ENCODE measurements at places on chromosomes 5 and 9.
A peak's percentile ranks its signal among the peaks of the same experiment; 100 is the strongest.

- DNase-seq = no peak
Observed at GRCh38 chr9:100170556-100170955, 71.5 kb downstream of the INVS start.

DNA sequence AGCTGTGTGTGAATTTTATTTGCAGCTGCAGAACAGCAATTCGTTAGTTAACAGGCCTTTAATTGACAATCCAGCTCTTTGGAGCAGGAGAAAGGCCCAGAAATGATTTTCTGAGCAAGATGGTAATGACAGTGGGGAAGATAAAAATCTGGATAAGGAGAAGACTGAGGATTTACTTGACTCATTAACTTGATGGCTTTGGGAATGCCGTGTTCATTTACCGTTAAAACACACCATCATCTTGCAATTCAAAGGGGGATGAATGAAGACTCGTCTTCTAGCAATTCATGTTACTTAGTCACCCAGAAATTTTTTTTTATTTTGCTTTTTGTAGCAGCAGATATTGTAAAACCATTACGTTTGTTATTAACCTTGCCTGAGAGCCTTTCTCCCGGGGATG lies 52.0 kb downstream of the PTTG1 start:
- no peak for DNase-seq

- no peak for DNase-seq
Observed at GRCh38 chr9:4665357-4665756, 923 bp downstream of the SPATA6L start.

GRCh38 chr5:107770051-107770450 lies 99.3 kb upstream of the EFNA5 start:
- DNase-seq = no peak

DNA sequence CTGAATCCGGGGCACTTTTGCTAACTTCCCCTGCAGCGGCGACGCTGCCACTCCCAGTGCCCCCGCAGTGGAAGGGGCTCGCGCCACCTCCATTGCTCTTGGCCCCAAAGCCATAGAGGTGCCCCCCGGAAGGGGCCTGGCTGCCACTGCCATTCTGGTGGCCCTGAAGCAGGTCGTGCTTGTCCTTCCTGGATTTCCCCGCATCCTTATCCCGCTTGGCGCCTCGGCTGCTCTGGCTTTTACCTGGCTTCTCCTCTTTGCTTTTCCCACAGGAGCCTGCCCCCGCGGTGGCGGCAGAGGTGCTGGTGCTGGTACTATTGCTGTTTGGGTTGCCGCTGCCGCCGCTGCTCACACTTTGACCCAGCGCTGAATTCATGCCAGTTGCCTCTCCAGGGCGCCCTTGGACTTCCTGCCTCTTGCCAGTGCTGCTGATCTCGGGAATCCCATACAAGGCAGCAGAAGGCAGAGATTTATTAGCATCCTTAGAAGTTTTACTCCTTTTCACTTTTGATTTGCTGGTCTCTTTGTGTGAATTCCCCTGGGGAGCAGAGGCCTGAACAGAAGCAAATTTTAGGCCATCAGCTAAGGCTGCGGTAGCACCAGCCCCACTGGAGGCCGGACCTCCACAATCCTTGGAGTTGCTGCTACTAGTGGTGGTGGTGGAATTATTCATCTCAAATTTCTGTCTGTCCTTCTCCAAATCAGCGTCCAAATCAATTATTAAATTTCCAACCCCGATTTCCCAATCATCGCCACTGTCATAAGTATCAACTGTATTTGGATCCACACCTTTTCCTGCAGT lies 2.1 kb downstream of the ZNF608 start:
- no peak for DNase-seq

GRCh38 chr5:174731214-174732035 lies 7.0 kb downstream of the MSX2 start:
- no peak for DNase-seq

GRCh38 chr5:74373076-74373475 lies 267.5 kb downstream of the ENC1 start:
- no peak for DNase-seq

- DNase-seq = no peak
Observed at GRCh38 chr9:79127661-79128060, 444.1 kb upstream of the TLE4 start.

DNA sequence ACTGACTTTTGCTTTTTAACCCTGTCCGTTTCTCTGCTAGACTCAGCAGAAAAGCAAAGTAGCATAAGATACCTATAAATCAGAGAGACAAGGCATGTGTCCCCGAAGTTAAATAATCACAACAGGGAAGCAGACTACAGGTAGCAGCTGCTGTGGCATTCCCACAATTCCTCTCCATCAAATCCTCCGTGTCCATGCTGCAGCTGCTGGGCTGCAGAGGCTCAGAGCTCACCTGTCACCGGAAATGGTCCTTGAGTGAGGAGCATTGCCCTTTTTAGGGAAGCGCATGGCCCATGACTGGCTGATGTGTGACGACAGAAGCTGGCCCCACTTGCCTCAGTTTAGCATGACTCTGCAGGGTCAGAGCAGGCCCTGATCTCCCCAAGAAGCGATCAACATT lies 125.0 kb downstream of the MSX2 start:
- DNase-seq = no peak

GRCh38 chr5:16616536-16617273 lies at the start of gene RETREG1:
TSS of gene RETREG1 (minus strand) at chr5:16616997. CDS start at chr5:16616971, 26 bp downstream.
- DNase-seq = peak; percentile 80

DNA sequence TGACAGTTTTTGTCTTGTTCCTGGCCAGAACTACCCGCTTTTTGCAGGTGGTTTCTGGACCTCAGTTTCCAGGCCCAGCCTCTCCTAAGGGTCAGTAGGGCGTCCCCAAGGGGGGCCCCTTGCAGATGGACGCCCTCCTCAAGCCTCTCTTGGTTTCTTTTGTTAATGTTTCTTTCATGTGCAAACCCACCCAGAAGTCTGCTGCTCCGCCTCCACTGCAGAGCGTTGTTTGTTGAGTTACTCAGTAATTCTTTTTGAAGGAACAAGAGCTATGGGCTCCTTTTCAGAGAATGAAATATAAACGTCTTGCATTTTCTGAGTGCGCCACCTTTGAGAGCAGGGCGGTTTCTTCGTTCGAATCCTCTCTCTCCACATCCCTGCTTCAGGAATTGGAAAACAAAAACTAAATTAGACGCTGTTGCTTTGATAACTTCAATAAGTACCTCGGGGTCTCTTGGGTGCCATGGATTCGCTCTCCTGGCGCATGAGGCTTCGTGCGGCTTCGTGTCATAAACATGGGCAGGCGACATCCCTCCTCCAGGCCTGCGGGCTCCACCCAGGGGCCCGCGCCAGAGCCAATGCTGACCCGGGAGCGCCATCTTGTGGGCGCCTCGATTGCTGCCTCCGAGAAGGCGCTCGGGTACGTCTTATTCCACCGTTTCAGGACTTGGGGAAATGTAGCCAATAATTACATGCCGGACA lies 38.3 kb upstream of the CKMT2 start:
- DNase-seq = peak; percentile 72

- DNase-seq = no peak
Observed at GRCh38 chr5:132202711-132203463, 24.8 kb downstream of the P4HA2 start.

DNA sequence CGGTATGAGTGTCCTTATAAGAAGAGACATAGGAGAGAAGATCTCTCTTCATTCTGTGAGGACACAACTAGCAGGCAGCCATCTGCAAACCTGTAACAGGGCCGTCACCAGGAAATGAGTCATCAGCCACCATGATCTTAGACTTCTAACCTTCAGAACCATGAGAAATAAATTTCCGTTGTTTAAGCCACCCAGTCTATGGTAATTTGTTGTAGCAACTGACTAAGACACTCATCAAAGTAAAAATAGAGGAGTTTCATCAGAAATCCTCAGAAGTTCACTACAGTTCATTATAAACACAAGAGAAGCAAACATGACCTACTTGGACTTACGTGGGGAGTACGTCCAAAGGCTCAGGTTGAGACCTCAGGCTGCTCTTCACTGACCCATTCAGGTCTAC lies 357.7 kb downstream of the SEMA5A start:
- no peak for DNase-seq

GRCh38 chr5:53045263-53045662 lies 56.1 kb downstream of the ITGA2 start:
- DNase-seq = no peak

- no peak for DNase-seq
Observed at GRCh38 chr9:12464400-12464799, 228.8 kb upstream of the TYRP1 start.

- DNase-seq = peak; percentile 41
Observed at GRCh38 chr9:98117984-98118639, 910 bp downstream of the TRIM14 start.

DNA sequence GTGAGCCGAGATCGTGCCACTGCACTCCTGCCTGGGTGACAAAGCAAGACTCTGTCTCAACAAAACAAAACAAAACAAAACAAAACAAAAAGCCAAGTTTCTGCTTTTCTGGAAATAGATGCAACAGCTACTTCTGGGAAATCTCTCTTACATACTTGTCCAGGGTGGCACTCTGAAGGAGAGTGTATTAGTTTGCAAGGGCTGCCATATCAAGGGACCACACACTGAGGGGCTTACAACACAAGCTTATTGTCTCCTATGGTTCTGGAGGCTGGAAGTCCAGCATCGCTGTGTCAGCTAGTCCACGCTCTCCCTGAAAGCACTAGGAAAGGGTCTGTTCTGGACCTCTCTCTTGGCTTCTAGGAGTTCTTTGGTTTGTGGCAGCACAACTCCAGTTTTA lies 277.9 kb upstream of the WWC1 start:
- DNase-seq = no peak

- DNase-seq = no peak
Observed at GRCh38 chr9:131402738-131403492, 9.0 kb downstream of the PRRC2B start.

DNA sequence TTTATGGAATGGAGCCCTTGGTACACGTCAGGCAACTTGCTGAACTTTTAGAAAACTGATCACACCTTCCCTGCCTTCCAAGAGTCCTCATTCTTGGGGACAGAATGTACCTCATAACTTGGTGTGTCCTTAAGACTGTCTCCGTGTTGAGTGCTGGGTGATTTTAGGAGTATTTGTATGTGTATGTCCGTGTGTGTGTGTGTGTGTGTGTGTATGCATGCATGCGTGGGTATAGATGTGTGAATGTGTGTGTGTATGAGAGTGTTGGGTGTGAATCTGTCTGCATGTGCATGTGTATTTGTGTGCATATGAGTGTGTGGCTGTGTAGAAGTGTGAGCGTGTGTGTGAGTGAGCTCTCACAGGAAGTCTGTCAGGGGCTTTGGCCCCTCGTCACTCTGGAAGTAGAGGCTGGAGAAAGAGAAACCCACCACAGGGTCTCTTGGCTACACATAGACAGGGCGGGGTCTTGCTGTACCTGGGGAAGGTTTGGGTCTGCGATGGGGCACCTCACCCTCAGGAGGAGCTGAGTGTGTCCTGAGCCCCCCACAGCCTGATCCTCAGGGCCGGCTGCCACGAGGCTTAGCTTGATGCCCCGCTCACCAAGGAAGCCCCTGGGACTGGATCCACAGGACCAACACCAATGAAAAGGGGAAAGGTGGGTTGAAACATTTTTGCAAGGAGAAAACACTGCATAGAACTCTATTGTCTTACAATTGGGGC lies 33.1 kb upstream of the ANKRD33B start:
- DNase-seq = no peak

- no peak for DNase-seq
Observed at GRCh38 chr9:77872863-77873262, 158.7 kb downstream of the GNAQ start.

- no peak for DNase-seq
Observed at GRCh38 chr9:129283291-129283691, 105.2 kb upstream of the IER5L start.

GRCh38 chr9:112884101-112884500 lies 6.6 kb downstream of the SLC46A2 start:
- DNase-seq = no peak

- no peak for DNase-seq
Observed at GRCh38 chr5:177232761-177233160, 70.8 kb downstream of the RAB24 start.

GRCh38 chr5:156361436-156362109 lies 34.6 kb downstream of the SGCD start:
- DNase-seq = no peak

GRCh38 chr9:123599781-123600180 lies 243.8 kb downstream of the CRB2 start:
- no peak for DNase-seq

DNA sequence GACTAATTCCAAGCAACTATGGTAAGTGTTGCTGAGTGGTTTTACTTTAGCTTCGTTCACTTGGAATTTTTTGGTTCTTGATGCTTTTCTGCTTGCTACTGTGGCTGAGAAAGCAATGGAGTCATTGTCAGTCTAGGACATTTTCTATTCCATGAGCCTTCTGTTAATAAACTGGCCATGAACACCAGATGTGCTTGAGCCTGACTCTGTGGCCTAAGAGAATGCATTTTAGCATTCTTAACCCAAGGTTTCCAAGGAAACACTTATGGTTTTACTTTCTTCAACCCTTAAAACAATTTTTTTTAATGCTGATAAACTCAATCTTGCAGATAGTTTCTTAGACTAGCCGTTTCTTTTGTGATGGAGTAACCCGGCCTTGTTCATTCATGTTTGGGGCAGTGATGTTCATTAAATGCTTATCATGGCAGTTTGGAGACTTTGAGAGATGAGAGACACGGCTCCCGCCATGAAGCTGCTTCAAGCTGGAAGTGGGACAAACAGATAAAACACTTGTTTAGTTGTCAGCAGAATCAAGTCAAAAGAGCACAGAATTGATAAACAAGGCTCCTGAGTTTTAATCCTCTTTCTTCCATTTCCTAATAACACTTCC lies 42.4 kb downstream of the OSTF1 start:
- no peak for DNase-seq

- no peak for DNase-seq
Observed at GRCh38 chr5:149765932-149766331, 35.8 kb downstream of the PPARGC1B start.

- no peak for DNase-seq
Observed at GRCh38 chr5:135231289-135231688, 167.7 kb downstream of the MACROH2A1 start.

GRCh38 chr5:148708854-148709253 lies 54.5 kb upstream of the HTR4 start:
- DNase-seq = no peak

DNA sequence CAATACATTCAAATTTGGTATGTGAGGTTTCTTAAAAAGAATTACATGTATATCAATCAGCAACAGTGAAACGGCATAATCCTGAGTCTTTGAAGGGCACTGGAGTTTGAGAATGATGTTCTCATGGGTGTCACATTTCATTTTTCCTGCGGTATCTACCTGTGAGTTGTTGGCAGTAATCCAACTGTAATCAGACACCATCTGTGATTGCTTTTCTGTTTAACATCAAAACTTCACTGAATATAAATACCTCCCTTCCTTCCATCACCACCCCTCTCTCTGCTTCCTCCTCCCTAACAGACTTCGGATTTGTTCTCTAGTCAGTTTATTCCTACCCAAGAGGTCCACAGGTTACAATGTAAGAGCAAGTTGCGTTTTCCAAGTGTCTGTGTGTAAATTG lies 275.2 kb upstream of the PCSK5 start:
- no peak for DNase-seq

- DNase-seq = no peak
Observed at GRCh38 chr9:18255747-18256146, 218.2 kb upstream of the ADAMTSL1 start.

DNA sequence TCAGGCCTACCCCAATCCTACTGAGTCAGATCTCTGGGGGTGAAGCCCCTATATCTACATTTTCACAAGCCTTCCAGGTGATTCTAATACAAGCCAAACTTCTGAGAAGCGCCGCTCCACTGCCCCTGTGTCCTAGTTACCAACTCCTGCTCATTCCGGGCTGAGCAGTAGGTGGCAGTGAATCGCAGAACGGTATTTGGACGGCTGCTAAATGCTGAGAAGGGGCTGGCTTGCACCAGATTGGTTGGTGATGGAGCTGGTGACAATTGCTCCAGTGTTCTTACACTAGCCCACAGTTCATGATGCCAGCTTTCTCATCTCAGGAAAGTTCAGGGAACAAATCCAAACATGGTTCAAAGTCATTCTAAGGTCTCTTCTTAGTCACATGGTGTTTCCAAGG lies 31.1 kb upstream of the FGF1 start:
- DNase-seq = peak; percentile 9

Data from activated T-helper 1 cell treated with anti-CD3 and anti-CD28 coated beads, Interleukin-12 subunit alpha, Interleukin-12 subunit beta, Interleukin-2, Interleukin-4 antibody, amounts not matched to agents 30 ng/mL and 10 ng/mL and 1 ng/mL, durations not matched to agents 14 hours and 24 hours and 36 hours (primary cell).